Natural killer cell (primary cell): ENCODE measurements at places on chromosomes 1 and 21.

DNA sequence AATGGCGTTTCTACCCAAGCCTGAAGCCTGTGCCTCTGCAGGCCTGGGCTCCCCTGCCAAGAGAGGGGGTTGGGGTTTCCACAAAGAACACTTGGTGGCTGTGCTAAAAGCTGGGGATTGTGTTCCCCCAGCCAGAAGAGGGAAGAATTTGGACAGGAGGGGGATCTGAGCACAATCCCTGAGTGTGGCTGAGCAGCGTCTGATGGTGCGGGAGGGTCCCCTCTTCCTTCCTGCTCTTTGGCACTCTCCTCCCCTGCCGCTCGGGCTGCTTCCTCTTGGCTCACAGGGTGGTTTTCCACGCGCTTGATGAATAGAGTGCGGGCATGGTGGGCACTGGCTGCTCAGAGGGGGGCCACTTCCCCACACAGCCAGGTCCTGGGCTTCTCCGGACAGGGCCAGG lies 3.7 kb downstream of the GPR37L1 start:
- no peak for DNase-seq

DNA sequence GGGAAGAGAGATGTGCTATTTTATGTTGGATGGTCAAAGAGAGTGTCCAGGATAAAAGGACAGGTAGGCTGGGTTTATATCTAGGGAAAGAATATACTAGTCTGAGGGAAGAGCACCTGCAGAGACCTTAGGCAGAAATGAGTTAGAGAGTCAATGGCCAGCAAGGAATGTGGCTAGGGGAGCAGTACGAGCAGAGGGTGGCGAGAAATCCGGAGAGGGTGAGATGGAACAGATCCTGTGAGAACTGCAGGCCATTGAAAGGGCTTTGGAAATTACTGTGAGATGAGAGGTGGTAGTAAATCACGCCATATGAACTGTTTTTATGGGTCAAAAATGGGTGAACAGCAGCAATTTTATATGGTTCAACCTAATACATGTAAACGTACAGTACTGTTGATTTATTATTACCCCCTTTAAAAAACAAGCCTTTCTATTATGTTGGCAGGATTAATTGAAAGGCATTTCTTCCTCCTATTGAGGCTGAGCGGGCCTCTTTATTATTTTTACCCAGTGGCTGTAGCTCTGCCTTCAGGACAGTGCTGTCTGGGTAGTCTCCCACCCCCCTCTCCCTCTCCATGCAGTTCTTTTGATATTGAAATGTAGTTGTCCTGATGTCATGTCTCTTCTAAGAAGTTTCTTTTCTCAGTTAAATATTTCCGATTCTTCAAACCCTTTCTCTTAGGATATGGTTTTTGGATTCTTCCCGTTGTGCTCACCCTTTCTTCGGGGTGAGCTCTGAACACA lies 75.2 kb upstream of the CD1D start:
- no peak for DNase-seq

DNA sequence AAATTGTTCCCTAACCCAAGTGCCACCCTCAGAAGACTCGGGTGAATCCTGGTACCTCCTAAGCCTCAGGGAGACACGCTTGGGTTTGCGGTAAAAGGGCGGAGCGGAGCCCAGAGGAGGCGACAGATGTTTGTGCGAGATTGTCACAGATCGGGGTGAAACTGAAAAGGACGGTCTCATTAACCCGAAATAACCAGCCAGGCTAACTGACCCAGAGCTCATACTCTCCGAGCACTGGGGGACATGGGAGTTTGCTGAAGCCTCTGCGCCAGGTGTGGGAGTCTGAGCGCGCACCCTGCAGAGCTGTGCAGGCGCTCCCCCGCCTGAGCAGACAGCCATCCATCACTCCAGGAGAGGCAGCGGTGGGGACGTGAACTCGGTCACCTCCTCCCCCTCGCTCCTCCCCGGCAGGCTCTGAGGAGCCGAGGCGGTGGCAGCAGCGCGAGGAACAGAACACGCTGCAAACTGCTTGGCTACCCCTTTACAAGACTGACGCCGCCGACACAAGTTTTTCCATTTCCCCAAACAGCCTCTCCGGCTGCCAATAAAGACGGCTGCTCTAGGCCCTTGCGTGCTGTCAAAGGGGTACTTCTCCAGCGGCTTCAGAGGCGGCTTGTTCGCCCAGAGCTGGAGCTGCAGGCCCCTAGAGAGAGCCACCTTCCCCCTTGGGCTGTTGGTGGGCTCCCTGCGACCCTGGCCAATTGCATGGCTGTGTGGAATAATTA lies 43.5 kb downstream of the RRAGC start:
- peak; percentile 21 for DNase-seq

- no peak for DNase-seq
Measured at GRCh38 chr1:107439567-107439966, 298.7 kb downstream of the NTNG1 start.

DNA sequence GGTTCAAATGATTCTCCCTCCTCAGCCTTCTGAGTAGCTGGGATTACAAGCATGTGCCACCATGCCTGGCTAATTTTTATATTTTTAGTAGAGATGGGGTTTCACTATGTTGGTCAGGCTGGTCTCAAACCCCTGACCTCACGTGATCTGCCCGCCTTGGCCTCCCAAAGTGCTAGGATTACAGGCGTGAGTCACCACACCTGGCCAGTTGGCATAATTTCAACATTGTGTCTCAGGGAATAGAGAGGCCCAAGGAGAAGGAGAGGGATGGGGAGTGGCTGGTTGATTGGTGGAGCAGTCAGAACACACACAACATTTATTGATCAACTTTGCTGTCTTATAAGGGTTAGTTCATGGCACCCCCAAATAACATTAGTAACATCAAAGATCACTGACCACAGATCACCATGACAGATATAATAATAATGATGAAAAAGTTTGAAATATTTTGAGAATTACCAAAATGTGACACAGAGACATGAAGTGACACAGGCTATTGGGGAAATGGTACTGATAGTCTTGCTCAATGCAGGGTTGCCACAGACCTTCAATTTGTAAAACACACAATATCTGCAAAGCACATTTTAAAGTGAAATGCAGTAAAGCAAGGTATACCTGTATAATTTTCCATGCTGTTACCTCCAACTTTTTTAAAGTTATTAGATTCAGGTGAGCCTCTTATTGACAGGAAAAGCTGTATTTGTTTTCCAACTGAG lies 15.8 kb upstream of the CYB5R1 start:
- no peak for DNase-seq

- no peak for DNase-seq
Measured at GRCh38 chr1:56713112-56713511, 68.0 kb downstream of the PRKAA2 start.

DNA sequence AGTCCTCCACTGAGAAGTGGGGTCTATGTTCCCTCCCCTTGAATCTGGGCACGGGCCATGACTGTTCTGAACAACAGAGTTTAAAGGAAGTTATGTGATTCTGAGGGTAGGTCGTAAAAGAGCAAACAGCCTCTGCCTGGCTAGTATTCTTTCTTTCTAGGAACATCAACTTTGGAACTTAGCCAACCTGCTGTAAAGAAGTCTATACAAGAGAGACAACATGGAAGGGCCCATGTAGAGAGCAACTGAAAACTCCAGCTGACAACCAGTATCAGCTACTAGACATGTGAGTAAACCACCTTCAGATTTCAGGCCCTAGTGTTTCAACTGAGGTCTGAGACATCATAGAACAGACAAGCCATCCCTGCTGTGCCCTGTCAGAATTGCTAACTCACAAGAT lies 7.5 kb downstream of the SELENOF start:
- DNase-seq: no peak

- DNase-seq: no peak
Measured at GRCh38 chr21:44947111-44947929, 7.5 kb downstream of the SLX9 start.

DNA sequence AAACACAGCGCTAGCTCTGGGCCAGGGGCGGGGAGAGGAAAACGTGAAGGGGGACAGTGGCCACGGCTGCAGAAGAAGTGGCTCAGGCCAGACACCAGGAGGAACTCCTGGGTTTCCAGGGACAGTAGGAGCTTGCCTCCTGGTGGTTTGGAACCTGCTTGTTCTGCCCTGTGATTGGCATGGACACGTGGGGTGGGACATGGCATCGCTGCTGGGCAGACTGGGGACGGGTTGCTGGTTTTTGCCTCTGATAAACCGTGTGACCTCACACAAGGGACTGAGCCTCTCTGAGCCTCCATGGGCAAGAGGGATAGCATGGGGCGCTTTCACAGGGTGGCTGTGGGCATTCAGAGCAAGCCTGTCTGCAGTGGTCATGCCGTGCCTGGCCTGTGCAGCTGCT lies 7.5 kb upstream of the PLCH2 start:
- DNase-seq: no peak

DNA sequence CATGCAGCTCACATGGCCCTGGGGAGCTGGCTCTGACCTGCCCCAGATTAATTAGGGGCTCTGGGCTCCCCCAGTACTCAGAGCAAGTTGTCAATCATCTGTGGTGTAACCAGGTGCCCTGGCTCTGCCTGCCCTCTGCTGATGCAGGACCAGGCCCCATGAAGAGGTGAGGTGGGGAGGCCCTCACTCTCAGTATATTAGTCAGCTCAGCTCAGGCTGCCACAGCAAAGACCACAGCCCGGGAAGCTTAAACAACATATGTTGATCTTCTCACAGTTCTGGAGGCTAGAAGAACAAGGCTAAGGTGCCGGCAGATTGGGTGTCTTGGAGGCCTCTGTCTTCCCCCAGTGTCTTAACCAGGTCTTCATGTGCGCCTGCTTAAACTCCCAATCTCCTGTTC lies 66.5 kb downstream of the FCRL5 start:
- DNase-seq: no peak

DNA sequence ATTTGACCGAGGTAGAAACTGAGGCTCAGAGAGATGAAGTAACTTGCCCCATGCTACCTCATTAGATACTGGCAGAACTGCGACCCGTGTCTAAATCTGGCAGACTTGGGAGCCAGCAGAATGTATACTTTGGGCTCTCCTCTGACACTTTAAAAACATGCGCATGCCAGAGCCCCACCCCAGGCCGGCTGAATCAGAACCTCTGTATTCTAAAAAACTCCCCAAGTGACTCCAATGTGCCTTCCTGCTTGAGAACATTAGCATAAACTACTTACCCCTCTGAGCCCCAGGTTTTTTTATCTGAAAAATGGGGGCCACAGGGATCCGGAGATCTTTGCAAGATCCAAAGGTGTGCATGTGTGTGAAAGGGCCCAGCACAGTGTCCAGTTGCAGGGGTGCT lies 344.7 kb upstream of the USP24 start:
- DNase-seq: no peak

- DNase-seq: no peak
Measured at GRCh38 chr1:211814313-211814712, 16.2 kb downstream of the LPGAT1 start.

DNA sequence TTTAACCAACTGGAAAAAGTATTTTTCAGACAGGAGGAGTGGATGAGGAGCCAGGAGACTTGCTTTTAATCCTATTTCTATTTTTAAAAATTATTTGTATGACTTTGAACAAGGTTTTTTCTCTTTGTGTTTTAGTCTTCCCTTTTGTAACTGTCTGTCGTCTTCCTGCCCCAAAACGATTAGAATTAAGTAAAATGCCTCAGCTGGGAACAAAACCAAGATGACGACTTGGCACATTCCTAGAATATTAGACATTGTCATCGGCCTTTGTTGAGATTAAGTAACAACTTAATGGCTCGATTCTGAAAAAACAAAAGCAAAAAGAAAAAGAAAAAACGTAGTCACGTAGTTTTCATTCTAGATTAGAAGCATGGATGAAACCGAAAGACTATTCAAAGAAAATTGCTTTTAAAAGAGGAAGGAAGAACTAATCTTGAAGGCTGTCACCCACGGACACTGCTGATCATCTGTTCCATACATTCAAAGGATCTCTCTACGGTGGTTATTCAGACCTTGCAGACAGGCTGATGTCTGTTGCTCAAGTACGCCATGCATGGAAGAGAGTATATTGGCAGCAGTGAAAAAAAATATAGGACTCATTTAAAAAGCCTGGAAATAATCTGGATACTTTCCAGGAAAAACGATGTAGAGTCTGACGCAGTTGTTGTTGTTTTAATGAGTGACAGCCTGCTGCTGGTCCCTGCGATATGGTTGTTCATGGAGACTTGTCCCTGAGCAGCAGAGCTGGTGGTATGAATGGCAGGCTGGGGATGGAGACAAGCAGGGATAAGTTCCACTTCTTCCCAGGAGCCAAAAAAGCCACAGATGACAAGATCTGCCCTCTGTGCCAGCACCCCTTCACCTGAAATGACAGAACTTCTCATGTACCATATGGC lies 16.8 kb downstream of the GNG4 start:
- DNase-seq: no peak

DNA sequence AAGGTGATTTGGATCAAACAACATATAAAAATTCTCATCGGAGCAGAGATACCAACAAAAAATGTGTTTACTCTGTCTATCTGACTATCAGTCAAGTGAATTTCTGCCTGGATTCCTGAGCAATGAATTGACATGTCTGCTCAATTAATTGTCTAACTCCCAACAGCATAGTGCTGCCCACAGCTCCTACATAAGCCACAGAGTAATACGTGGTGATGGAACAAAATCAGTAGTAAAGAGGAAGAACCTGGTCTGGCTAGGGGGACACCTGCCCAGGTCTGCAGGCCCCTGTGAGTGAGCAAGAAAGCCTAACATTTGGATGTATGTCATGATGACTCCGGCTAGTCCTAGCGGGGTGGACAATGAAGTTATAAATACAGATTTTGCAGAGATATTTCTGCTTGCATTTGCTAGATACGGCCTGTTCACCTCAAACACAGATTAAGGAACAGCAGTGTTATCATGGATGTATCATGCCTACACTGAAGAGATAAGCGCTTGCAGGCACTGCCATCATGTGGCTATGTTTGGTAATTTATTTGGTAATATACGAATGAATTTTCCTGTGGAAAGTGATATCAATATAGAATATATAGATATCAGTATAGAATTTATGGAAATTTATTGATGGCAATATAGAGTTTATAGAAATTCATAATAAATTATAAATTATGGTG lies 69.6 kb upstream of the LRRC8B start:
- peak; percentile 81 for DNase-seq

- DNase-seq: no peak
Measured at GRCh38 chr1:208892147-208892546, 648.0 kb upstream of the PLXNA2 start.

DNA sequence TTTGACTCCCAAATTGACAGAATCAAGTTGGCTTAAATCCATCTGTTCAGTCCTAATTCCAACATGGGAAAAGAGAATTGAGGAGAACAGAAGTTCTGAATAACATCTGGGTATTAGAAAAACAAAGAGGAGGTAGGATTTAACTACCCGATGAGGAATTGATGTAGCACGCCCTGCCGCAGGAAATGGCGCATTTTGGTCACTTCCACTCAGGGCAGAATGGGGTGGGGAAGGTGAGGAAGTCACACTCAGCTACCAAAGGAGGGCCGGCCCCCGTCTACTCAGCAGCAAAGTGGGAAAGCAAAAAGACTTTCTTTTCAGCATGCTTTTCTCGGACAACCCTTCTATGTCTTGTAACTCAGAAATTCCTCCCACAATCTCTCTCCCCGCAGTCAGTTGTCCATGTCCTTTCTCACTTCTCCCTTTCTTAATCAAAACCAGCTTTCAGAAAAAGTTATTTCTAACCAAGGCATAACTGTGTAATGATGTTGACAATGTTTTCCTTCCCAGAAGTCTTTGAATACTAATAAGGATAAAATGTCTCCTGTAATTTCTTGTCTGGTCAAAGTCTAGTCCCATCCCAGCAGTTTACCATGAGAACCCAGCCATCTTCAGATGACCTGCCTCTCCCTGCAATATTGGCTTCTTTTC lies 60.5 kb upstream of the SIPA1L2 start:
- no peak for DNase-seq
